Activated CD4-positive, alpha-beta T cell treated with anti-CD3 and anti-CD28 coated beads, Interleukin-2, amount 10 ng/mL, durations not matched to agents 24 days and 14 days (primary cell): ENCODE measurements at places on chromosomes 16 and 17. TPM values are rescaled to one million over a fixed set of nuclear protein-coding genes. Genes with fewer than 3 reads are reported as not detected.

- H3K4me3 ChIP-seq: peak overlapping the region; percentile 85
- no peaks in the 10 kb centered on the region for H3K36me3 ChIP-seq
- no peak for DNase-seq
- H3K4me1 ChIP-seq: peaks cover 12% of the 10 kb centered on the region
- H3K27ac ChIP-seq: peak overlapping the region; percentile 47
Measured at GRCh38 chr16:2022723-2023091, 3.1 kb downstream of the NPW start.

GRCh38 chr17:75832164-75832651, 12.0 kb downstream of the UNC13D start:
- peaks cover 40% of the 10 kb centered on the region for H3K36me3 ChIP-seq
- no peaks in the 10 kb centered on the region for H3K27me3 ChIP-seq
- DNase-seq: peak; percentile 72
- H3K4me3 ChIP-seq: peak overlapping the region; percentile 78
- peaks cover 25% of the 10 kb centered on the region for H3K4me1 ChIP-seq

DNA sequence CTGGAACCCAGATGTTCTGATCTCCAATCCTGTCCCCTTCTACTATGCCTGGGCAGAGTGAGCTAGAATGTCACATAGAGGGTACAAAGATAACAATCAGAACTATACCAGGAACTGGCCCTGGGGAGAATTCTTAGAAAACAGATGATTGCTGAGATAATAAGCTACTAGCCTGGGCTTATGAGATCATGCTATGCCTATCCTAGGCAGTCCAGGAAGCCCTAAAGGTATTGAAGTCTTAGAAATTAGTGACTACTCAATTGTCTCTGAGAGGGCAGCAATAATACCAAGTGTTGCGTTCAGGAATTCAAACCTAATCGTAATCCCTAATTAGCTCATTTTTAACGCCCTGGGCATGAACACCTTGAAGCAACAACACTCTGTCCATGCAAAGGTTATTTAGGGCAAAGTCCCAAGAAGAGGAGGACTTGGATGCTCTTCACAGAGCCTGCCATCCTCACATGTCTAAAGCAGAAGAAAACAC, 77.1 kb downstream of the MMD start:
- peak overlapping the region; percentile 65 for H3K27ac ChIP-seq
- peak overlapping the region; percentile 35 for H3K4me3 ChIP-seq
- DNase-seq: peak; percentile 87
- peaks cover 58% of the 10 kb centered on the region for H3K4me1 ChIP-seq
- peaks cover 3% of the 10 kb centered on the region for H3K36me3 ChIP-seq

DNA sequence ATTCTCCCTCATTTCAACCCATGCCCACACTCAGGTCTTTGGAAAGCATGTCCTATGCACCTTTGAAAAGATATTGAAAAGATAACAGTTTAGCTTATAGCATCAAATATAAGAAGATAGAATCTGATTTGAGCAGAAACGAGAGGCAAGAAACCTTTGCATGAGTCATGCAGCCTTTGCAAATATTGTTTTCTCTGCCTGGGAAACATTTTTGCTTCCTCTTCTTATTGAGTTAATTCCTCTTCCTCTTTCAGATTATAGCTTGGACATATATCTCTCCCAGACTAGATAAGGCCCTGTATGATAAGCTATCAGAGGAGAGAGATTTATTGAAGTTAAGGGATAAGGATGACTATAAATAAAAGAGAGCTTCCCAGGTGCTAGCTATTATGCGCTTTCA, 46.1 kb upstream of the KCNJ2 start:
- H3K4me1 ChIP-seq: no peaks in the 10 kb centered on the region
- no peak overlapping the region for H3K4me3 ChIP-seq
- no peak for DNase-seq
- no peaks in the 10 kb centered on the region for H3K36me3 ChIP-seq

- no peak for DNase-seq
- no peaks in the 10 kb centered on the region for H3K4me1 ChIP-seq
- no peak overlapping the region for H3K27ac ChIP-seq
- H3K36me3 ChIP-seq: no peaks in the 10 kb centered on the region
- peaks cover 4% of the 10 kb centered on the region for H3K27me3 ChIP-seq
Measured at GRCh38 chr16:13873835-13874438, 46.0 kb upstream of the ERCC4 start.

GRCh38 chr17:36727577-36727976, 126.2 kb downstream of the MRM1 start:
- peak overlapping the region; percentile 78 for H3K4me3 ChIP-seq
- H3K27me3 ChIP-seq: peaks cover 8% of the 10 kb centered on the region
- DNase-seq: no peak

- H3K27me3 ChIP-seq: peaks cover 4% of the 10 kb centered on the region
- no peaks in the 10 kb centered on the region for H3K36me3 ChIP-seq
- no peak for DNase-seq
Measured at GRCh38 chr17:3903051-3903825, 10.4 kb upstream of the CAMKK1 start.

GRCh38 chr16:80084614-80085013, 456.2 kb upstream of the DYNLRB2 start:
- H3K27me3 ChIP-seq: peaks cover 7% of the 10 kb centered on the region
- peak; percentile 67 for DNase-seq
- H3K4me1 ChIP-seq: no peaks in the 10 kb centered on the region
- no peaks in the 10 kb centered on the region for H3K36me3 ChIP-seq
- H3K27ac ChIP-seq: no peak overlapping the region

GRCh38 chr16:46629331-46630219, 8.4 kb upstream of the SHCBP1 start:
- H3K27me3 ChIP-seq: no peaks in the 10 kb centered on the region
- H3K36me3 ChIP-seq: no peaks in the 10 kb centered on the region
- no peak overlapping the region for H3K4me3 ChIP-seq
- no peak for DNase-seq

- H3K36me3 ChIP-seq: peaks cover 29% of the 10 kb centered on the region
- H3K27me3 ChIP-seq: no peaks in the 10 kb centered on the region
- H3K4me3 ChIP-seq: peak within 1 kb of the TSS; percentile 92
- H3K27ac ChIP-seq: peak within 1 kb of the TSS; percentile 99
Measured at GRCh38 chr17:8248751-8249607, at the start of gene PFAS. Gene PFAS (plus strand): TSS chr17:8249289. CDS start chr17:8253938, 4,649 bp downstream.

GRCh38 chr16:30472328-30472942, at the start of gene ITGAL:
Gene ITGAL (plus strand): TSS chr16:30472742. CDS start chr16:30472838, 96 bp downstream.
- peak within 1 kb of the TSS; percentile 96 for H3K27ac ChIP-seq
- H3K4me3 ChIP-seq: peak within 1 kb of the TSS; percentile 100
- DNase-seq: peak; percentile 95
- H3K27me3 ChIP-seq: no peaks in the 10 kb centered on the region

DNA sequence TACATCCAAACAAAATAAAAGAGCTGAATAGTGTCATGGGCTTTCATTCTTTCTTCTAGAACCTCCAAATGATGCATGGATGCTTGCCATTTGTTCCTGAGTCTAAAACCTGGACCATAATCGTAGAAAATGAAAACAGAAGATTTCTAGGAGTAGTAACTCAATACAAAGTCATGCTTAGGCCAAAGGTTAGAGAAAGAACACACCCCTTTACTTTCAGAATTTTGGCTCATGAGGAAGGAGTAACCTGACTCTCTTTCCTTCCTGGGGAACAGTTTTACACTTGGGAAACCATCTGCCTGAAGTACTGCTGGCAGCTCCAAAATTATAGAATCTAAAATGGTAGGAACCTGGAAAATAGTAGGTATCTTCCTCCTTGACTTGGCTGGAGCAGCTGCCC, 137.2 kb downstream of the SNX11 start:
- no peak overlapping the region for H3K27ac ChIP-seq
- no peak for DNase-seq
- peaks cover 45% of the 10 kb centered on the region for H3K4me1 ChIP-seq
- H3K27me3 ChIP-seq: no peaks in the 10 kb centered on the region
- no peak overlapping the region for H3K4me3 ChIP-seq

GRCh38 chr17:1019451-1019850, 22.5 kb downstream of the TIMM22 start:
- H3K4me1 ChIP-seq: no peaks in the 10 kb centered on the region
- H3K27me3 ChIP-seq: no peaks in the 10 kb centered on the region
- H3K36me3 ChIP-seq: peaks cover 3% of the 10 kb centered on the region
- H3K27ac ChIP-seq: no peak overlapping the region
- no peak overlapping the region for H3K4me3 ChIP-seq

- H3K4me3 ChIP-seq: no peak overlapping the region
- no peak overlapping the region for H3K27ac ChIP-seq
- H3K36me3 ChIP-seq: peaks cover 4% of the 10 kb centered on the region
- no peaks in the 10 kb centered on the region for H3K27me3 ChIP-seq
- peak; percentile 75 for DNase-seq
Measured at GRCh38 chr17:3602499-3602898, 6.7 kb downstream of the TRPV1 start.

DNA sequence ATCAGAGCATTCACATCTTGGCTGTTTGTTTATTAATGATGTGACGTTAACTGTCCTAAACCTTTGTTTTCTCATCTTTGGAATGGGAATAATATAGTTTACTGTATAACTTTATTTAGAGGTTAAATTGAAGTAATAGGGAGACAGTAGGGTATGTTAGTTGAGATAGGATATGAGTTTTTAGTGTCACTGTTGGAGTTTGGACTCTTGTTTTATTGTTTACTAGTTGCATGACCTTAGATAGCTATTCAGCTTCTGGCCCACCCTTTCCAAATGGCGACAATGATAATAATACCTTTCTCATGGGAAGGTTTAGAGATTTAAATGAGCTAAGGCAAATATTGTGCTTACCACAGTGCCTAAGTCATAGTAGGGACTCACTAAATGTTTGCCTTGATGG, 28.2 kb upstream of the CDC6 start:
- no peak overlapping the region for H3K4me3 ChIP-seq
- no peaks in the 10 kb centered on the region for H3K27me3 ChIP-seq
- peaks cover 8% of the 10 kb centered on the region for H3K4me1 ChIP-seq
- H3K27ac ChIP-seq: no peak overlapping the region
- no peak for DNase-seq

DNA sequence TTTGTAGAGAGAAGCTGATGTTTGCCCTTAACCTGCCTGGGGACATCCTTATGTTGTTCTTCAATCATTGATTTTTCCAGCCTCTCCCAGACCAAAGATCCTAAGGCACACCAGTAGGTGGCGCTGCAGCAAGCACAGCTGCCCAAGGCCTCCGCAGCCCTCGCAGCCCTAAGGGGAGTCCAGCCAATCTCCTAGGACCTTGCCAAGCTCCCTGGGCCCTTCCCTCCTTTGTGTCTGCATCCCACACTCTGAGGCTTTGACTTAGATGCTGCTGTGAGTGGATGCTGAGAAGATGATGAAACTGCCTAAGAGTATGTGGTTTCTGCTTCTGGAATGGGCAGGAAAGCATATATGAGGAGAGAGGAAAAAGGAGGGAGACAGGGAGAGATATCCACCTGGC, 47.1 kb downstream of the SPACA3 start:
- H3K27me3 ChIP-seq: peaks cover 17% of the 10 kb centered on the region
- no peaks in the 10 kb centered on the region for H3K36me3 ChIP-seq
- no peaks in the 10 kb centered on the region for H3K4me1 ChIP-seq

DNA sequence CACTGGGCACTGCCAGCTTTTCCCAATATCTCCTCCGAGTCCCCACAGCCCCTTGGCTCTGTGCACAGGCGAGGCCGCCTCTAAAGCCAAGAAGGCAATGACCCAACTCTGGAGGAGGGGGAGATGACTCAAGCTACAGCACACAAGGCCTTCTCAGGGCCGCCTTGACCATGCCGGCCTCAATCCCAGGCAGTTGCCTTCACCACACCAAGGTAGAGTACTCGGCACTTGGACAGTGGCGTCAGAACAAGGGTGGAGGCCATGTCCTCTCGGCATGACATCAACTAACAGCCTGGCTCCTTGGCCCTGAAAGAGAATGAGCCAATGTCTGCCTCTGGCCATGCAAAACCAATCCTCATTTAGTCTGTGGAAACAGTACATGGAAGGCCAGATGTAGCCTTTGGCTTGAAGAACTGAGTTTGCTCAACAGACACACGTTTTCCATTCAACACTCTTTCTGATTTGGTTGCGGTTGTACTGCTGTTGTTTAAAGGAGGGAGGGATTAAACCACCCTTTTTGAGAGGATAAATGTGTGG, 139.6 kb downstream of the XYLT1 start:
- peaks cover 3% of the 10 kb centered on the region for H3K36me3 ChIP-seq
- H3K4me3 ChIP-seq: no peak overlapping the region
- no peaks in the 10 kb centered on the region for H3K27me3 ChIP-seq

GRCh38 chr17:28513476-28513875, 7.3 kb downstream of the FOXN1 start:
- H3K27me3 ChIP-seq: peaks cover 5% of the 10 kb centered on the region
- H3K4me3 ChIP-seq: no peak overlapping the region
- H3K4me1 ChIP-seq: no peaks in the 10 kb centered on the region
- DNase-seq: no peak
- no peaks in the 10 kb centered on the region for H3K36me3 ChIP-seq

- H3K36me3 ChIP-seq: no peaks in the 10 kb centered on the region
- no peaks in the 10 kb centered on the region for H3K4me1 ChIP-seq
Measured at GRCh38 chr16:26475596-26475995, 591.1 kb upstream of the C16orf82 start.

- no peak for DNase-seq
- H3K27ac ChIP-seq: no peak overlapping the region
- H3K4me3 ChIP-seq: no peak overlapping the region
- no peaks in the 10 kb centered on the region for H3K4me1 ChIP-seq
- no peaks in the 10 kb centered on the region for H3K36me3 ChIP-seq
Measured at GRCh38 chr16:54425681-54426552, 139.3 kb upstream of the IRX3 start.

DNA sequence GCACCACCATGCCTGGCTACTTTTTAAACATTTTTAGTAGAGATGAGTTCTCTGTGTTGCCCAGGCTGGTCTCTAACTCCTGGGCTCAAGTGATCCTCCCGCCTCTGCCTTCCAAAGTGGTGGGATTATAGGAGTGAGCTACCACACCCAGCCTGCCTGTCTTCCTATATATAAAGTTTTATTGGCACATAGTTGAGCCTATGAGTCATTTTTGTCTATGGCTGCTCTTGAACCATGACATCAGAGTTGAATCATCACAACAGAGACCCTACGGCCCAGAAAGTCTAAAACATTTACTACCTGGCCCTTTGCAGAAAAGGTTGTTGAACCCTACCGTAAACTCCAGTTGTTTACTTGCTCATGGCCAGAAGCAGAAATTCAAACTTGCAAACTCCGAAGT, 7.9 kb downstream of the SEPTIN12 start:
- no peaks in the 10 kb centered on the region for H3K36me3 ChIP-seq
- H3K27me3 ChIP-seq: no peaks in the 10 kb centered on the region
- H3K27ac ChIP-seq: no peak overlapping the region
- H3K4me1 ChIP-seq: no peaks in the 10 kb centered on the region

- peaks cover 9% of the 10 kb centered on the region for H3K4me1 ChIP-seq
- no peak overlapping the region for H3K4me3 ChIP-seq
- H3K36me3 ChIP-seq: peaks cover 19% of the 10 kb centered on the region
- DNase-seq: peak; percentile 88
Measured at GRCh38 chr17:4304417-4305027, 40.7 kb upstream of the ANKFY1 start.

The KLHL11 gene
- 22.6 and 22.8 TPM in 2 replicates for total RNA-seq

The TAX1BP3 gene
- 28.7 and 29.0 TPM in 2 replicates for total RNA-seq

The CCDC200 gene
- 0.65 and 0.92 TPM in 2 replicates for total RNA-seq

The PPP1R1B gene
- total RNA-seq: not detected in 2 replicates

The KCNH6 gene
- total RNA-seq: not detected in 2 replicates

The ABI3 gene
- total RNA-seq: 27.8 and 28.4 TPM in 2 replicates

The KRT33B gene
- total RNA-seq: not detected in 2 replicates

The SCIMP gene
- not detected in 2 replicates for total RNA-seq

The ST6GALNAC2 gene
- total RNA-seq: not detected in 2 replicates

The SOST gene
- not detected in 2 replicates for total RNA-seq

The TBX6 gene
- 2.1 TPM in 2 replicates for total RNA-seq

The EFTUD2 gene
- total RNA-seq: 244 and 262 TPM in 2 replicates

The CLEC3A gene
- not detected in 2 replicates for total RNA-seq

The CFAP119 gene
- total RNA-seq: 4.0 and 4.2 TPM in 2 replicates
